Stimulated activated CD4-positive, alpha-beta T cell treated with anti-CD3 and anti-CD28 coated beads, Interleukin-1b, Interleukin-23, amount 100 ng/mL, for 1 hour (primary cell): ENCODE measurements at places on chromosomes 7 and 10.

- DNase-seq = no peak
These were observed 973.7 kb downstream of the GATA3 start for GRCh38 chr10:9028231-9028630.

- DNase-seq = no peak
These were observed 135.0 kb downstream of the DYNC1I1 start for GRCh38 chr7:95907337-95907736.

DNA sequence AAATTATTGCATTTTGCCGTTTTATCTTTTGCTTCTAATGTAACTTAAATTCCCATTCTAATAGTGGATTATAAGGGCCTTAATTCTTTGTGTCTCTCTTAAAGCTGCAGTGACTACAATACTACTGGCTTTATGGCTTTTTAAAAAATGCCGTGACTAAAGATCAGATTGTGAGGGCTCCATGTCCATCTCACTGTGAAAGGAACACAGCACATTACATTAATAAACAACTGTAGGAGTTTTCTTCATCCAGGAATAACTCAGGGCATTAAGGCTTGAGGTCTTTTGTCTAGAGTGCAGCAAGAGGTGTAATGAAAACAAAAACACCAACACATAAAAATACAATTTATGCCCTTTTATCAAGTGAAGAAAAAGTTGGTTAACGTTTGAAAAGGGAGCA is 205.3 kb downstream of the SKAP2 start:
- DNase-seq = no peak

DNA sequence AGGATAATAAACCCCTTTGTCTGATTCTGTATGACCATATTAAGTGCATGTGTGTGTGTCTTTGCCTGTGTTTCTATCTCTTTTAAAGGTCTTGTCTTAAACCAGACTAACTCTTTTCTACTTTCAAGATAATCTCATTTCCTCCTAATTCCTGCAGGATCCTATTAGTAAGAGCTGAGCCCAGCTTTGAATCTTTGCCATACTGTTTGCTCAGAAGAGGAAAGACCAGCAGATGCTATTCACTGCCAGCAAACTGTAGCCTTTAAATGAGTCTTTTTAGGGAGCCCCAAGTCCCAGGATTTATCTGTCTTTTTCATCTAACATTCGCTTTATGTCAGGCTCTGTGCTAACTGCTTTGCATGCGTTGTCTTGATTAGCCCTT is 2.9 kb downstream of the GPR158 start:
- no peak for DNase-seq

- no peak for DNase-seq
These were observed 90.5 kb upstream of the POM121L12 start for GRCh38 chr7:52944921-52945320.

GRCh38 chr10:121886997-121887622 is 40.7 kb downstream of the ATE1 start:
- peak; percentile 21 for DNase-seq

- no peak for DNase-seq
These were observed 798 bp upstream of the AUTS2 start for GRCh38 chr7:69597278-69598076.

DNA sequence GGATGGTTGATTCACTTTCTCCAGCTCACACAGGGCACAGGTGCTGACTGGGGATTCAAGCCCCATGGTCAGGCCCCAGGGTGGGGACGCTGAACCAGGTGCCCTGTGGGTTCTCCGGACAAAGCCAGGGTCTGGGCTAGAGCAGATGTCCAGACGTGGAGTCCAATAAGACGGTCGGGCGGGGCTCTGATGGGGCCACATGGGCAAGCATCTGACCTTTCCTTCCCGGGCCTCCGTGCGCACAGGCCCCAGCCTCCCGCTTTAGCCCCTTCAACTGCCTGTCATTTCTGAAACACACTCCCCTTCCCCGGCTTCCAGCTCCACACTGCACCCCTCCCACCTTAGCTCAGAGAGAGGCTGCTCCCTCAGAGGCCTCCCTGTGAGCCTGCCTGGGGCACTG is 153.0 kb upstream of the PPP2R2D start:
- DNase-seq = no peak

- no peak for DNase-seq
These were observed 1183.2 kb upstream of the CELF2 start for GRCh38 chr10:9834434-9834833.

DNA sequence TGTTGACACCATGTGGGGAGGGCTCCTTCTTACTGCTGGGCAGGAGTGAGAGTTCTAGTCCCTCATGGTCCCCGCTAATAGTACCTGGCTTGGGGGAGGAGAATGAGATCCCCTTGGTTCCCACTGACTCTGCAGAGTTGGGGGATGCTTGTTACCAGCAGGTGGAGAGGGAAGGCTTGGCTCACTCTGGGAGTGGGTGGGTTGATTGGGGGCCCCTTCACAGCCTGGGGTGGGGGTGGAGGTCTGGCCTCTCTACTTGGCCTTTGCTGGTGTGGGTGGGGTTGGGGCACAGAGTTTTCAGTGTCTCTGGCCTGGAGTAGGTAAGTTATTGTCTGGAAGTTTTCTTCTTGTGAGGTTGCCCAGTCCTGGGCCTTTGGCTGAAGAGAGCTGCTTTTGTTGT is 31.9 kb downstream of the ADCY1 start:
- DNase-seq = no peak
